ENCODE measurements at places on chromosomes 3 and 15. TPM values are rescaled to one million over a fixed set of nuclear protein-coding genes. Genes with fewer than 3 reads are reported as not detected.

FETUB gene
- total RNA-seq = not detected

GRCh38 chr15:31442699-31443111 is 116.1 kb downstream of the KLF13 start:
- peaks cover 40% of the 10 kb centered on the region for H3K4me1 ChIP-seq
- H3K4me3 ChIP-seq = peak overlapping the region; percentile 81
- H3K27ac ChIP-seq = peak overlapping the region; percentile 2
- H3K27me3 ChIP-seq = no peaks in the 10 kb centered on the region

C3orf85 gene
- not detected for total RNA-seq

- H3K27ac ChIP-seq = no peak overlapping the region
- peaks cover 6% of the 10 kb centered on the region for H3K27me3 ChIP-seq
- DNase-seq = no peak
- H3K4me1 ChIP-seq = peaks cover 2% of the 10 kb centered on the region
These were observed 40.2 kb upstream of the SLC6A11 start for GRCh38 chr3:10775828-10776227.

ARGFX gene
- total RNA-seq = not detected

DNA sequence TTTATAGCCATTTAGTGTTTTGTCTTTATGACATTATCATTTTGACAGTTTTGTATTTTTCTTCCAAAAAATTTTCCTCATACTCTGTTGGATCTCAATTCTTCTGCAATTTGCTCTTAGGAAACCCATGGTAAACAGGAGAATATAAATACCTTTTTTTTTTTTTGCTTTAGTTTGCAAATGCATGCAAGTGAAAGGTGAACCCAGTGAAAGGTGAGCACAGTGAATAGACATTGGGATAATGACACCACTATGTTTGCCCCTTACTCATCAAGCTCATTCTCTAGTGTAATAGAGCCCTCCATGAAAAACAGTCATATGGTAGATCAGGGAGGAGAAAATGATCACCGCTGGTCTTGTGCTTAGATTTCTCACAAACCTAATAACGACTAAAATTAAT is 59.0 kb upstream of the TRPC1 start:
- no peak for DNase-seq
- no peaks in the 10 kb centered on the region for H3K36me3 ChIP-seq
- no peak overlapping the region for H3K27ac ChIP-seq
- H3K4me1 ChIP-seq = no peaks in the 10 kb centered on the region
- H3K4me3 ChIP-seq = no peak overlapping the region

DNA sequence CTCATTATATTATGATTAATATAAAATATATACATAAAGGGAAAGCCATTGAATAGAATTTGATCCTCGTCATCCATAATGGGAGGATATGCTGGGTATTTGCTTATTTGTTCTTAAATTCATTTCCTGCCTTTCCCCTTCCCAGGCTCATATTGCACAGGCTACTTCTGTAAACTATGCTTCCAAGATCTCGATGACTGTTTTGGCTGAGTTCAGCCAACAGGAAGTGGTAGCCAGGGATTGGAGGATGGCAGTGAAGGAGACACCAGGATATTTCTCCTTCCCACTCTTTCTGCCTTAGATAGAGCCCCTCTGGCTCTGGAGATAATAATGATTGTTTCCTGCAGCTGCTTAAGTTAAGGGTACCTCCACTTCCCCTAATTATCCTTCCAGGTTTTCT is 44.3 kb upstream of the DYNC1LI1 start:
- peaks cover 7% of the 10 kb centered on the region for H3K27me3 ChIP-seq
- no peaks in the 10 kb centered on the region for H3K4me1 ChIP-seq
- no peak overlapping the region for H3K27ac ChIP-seq
- H3K4me3 ChIP-seq = no peak overlapping the region

GRCh38 chr15:77854980-77855379 is 222.3 kb upstream of the LINGO1 start:
- H3K4me3 ChIP-seq = no peak overlapping the region
- peaks cover 11% of the 10 kb centered on the region for H3K27me3 ChIP-seq
- H3K27ac ChIP-seq = no peak overlapping the region
- no peaks in the 10 kb centered on the region for H3K4me1 ChIP-seq
- DNase-seq = no peak

ZKSCAN7 gene
- 10.5 TPM for total RNA-seq

GRCh38 chr3:16101295-16102186 is 72.9 kb upstream of the GALNT15 start:
- H3K27me3 ChIP-seq = peaks cover 3% of the 10 kb centered on the region
- no peak for DNase-seq

GATM gene
- 5.3 TPM for total RNA-seq

DNA sequence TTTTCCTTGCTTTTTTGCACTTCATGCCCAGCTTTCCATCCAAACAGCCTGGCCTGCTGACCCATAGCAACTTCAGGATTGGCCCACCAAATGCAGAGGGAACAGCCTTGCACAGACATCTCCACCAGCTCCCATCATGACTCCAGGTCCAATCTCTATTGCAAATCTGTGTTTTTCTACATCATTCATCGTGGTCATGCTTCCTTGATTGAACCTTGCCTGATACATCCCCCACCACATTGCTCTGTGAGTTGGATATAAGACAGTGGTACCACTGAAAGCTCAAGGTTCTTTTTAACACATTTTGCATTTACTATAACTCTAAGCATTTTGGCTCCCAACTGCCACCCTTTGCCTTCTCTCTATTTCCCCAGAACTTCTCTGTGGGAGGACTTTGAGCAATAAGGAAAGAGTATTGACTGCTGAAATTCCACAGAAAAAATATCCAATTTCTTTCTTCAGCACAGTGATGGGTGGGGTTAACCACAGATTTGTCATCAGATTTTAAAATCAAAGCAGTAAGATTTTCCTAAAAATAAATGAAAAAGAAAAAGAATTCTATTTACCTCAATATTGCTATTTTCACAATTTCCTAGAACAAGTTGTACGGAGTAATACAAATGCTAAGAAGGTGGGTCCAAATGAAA is 114.6 kb upstream of the GALNT15 start:
- peaks cover 4% of the 10 kb centered on the region for H3K4me1 ChIP-seq
- no peak for DNase-seq
- H3K27ac ChIP-seq = no peak overlapping the region
- H3K36me3 ChIP-seq = no peaks in the 10 kb centered on the region
- H3K4me3 ChIP-seq = no peak overlapping the region

- no peak overlapping the region for H3K4me3 ChIP-seq
- no peaks in the 10 kb centered on the region for H3K36me3 ChIP-seq
These were observed 42.4 kb upstream of the ETV5 start for GRCh38 chr3:186151077-186151971.

- H3K4me3 ChIP-seq = no peak overlapping the region
- no peak for DNase-seq
- H3K4me1 ChIP-seq = peaks cover 6% of the 10 kb centered on the region
- no peaks in the 10 kb centered on the region for H3K27me3 ChIP-seq
- no peak overlapping the region for H3K27ac ChIP-seq
These were observed 11.8 kb downstream of the PARP15 start for GRCh38 chr3:122589297-122589696.

GRCh38 chr3:65170390-65171042 is 482.7 kb upstream of the ADAMTS9 start:
- H3K27me3 ChIP-seq = no peaks in the 10 kb centered on the region
- no peak for DNase-seq
- no peak overlapping the region for H3K27ac ChIP-seq
- H3K4me3 ChIP-seq = no peak overlapping the region

LRRN1 gene
- total RNA-seq = 6.9 TPM

DNA sequence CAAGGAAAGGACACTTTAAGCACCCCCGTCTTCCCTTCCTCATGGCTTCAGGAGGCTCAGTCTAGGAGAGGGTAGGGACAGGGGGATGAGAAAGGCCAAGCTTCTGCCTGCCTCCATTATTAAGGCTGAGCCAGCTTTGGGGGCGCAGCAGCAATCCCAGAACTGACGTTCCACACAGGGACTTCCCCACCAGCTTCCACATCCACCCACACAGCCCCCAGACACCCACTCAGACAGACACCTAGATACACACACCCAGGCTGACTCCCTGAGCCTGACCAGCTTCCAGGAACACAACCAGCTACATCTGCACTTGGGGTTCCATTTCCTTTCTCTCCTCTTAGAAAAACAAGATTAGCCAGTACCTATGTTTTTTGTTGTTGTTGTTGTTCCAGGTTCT is 4.7 kb downstream of the HCN4 start:
- H3K36me3 ChIP-seq = no peaks in the 10 kb centered on the region
- no peaks in the 10 kb centered on the region for H3K4me1 ChIP-seq
- peaks cover 46% of the 10 kb centered on the region for H3K27me3 ChIP-seq
- no peak overlapping the region for H3K4me3 ChIP-seq
- H3K27ac ChIP-seq = no peak overlapping the region

- H3K27ac ChIP-seq = no peak overlapping the region
- H3K27me3 ChIP-seq = peaks cover 12% of the 10 kb centered on the region
- no peaks in the 10 kb centered on the region for H3K36me3 ChIP-seq
- H3K4me3 ChIP-seq = no peak overlapping the region
- peak; percentile 73 for DNase-seq
These were observed 43.1 kb upstream of the TOPAZ1 start for GRCh38 chr3:44198284-44199269.

GRCh38 chr3:11088831-11089230 is 65.5 kb upstream of the HRH1 start:
- no peak overlapping the region for H3K4me3 ChIP-seq
- no peaks in the 10 kb centered on the region for H3K36me3 ChIP-seq
- no peak overlapping the region for H3K27ac ChIP-seq
- H3K4me1 ChIP-seq = no peaks in the 10 kb centered on the region
- no peak for DNase-seq

DNA sequence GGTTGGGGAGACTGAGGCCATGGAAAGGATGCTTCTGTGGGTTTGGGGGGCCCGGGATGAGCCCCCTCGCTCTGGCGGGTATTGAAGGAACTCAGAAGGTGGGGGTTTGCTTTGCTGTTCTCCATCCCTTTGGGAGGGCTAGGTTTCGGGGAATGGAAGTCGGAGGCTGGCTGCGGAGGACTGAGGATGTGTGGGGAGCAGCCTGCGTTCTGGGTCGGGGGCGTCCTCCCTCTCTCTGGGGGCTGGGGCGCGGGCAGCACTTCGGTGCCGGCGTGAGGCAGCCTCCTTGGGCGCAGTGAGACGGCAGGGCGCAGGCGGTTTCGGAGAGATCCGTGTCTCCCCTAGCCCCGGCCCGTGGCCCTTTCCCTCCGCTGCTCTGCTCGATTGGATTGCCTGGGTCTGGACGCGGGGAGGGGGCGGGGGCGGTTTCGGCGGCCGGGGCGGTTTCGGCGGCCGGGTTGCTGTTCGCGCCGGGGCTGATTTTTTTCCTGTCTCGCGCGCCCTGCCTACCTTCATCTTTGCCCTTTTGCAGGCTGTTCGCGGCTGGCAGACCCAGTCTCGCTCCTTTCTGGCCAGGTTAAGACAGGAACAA is 1.4 kb downstream of the PTPRG start:
- peaks cover 9% of the 10 kb centered on the region for H3K36me3 ChIP-seq
- peaks cover 16% of the 10 kb centered on the region for H3K4me1 ChIP-seq

WDR48 gene
- total RNA-seq = 70.8 TPM

- no peak for DNase-seq
- H3K27ac ChIP-seq = no peak overlapping the region
- H3K4me1 ChIP-seq = no peaks in the 10 kb centered on the region
- H3K27me3 ChIP-seq = no peaks in the 10 kb centered on the region
- no peak overlapping the region for H3K4me3 ChIP-seq
- H3K36me3 ChIP-seq = peaks cover 2% of the 10 kb centered on the region
These were observed 660.8 kb upstream of the SGO1 start for GRCh38 chr3:20846832-20847231.

DNA sequence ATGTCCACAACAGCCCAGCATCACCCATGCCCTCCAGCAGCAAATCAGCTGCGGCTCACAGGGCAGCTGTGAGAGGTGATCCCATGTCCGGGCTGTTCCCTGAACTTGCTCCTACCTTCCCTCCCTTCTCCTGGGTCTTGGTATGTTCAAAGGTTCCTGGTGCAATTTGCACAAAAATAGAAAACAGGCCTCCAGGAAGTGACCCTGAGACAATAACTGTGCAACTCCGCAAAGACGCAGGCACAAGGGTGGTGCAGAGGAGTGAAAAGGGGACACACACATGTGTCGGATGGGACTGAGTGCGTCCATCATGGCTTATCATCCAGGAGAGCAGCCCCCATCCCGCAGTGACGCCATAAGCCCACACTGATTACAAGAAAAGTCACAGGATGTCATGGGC is 16.3 kb downstream of the PLXND1 start:
- no peak overlapping the region for H3K27ac ChIP-seq
- no peaks in the 10 kb centered on the region for H3K36me3 ChIP-seq
- peaks cover 30% of the 10 kb centered on the region for H3K4me1 ChIP-seq
- no peak overlapping the region for H3K4me3 ChIP-seq

- H3K36me3 ChIP-seq = peaks cover 12% of the 10 kb centered on the region
- H3K27ac ChIP-seq = no peak overlapping the region
- no peak for DNase-seq
- H3K27me3 ChIP-seq = no peaks in the 10 kb centered on the region
- H3K4me3 ChIP-seq = no peak overlapping the region
- peaks cover 6% of the 10 kb centered on the region for H3K4me1 ChIP-seq
These were observed 235.3 kb upstream of the ST8SIA2 start for GRCh38 chr15:92158426-92158825.

HACL1 gene
- 41.5 TPM for total RNA-seq

DNA sequence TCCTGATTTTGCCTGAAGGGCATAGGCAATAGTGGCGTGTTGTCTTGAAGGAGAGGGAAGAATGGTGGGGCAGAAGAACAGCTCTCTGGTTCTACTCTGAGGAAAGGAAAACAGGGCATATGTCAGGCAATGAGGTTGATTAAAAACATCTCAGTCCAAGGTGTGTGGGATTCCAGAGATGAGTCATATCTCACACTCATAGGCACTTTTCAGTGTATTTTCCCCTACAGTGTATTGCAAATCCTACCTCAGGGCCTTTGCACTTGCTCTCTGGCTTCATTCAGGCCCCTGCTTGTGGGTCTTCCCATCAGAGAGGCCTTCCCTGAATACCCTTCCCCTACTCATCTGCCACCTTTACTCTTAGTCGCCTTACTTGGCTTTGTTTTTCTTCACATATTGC is 107.8 kb downstream of the SLCO3A1 start:
- H3K27ac ChIP-seq = peak overlapping the region; percentile 24
- H3K36me3 ChIP-seq = peaks cover 9% of the 10 kb centered on the region
- DNase-seq = no peak
- H3K4me1 ChIP-seq = peaks cover 27% of the 10 kb centered on the region

GRCh38 chr3:177051411-177051810 is 145.9 kb downstream of the TBL1XR1 start:
- peak overlapping the region; percentile 44 for H3K27ac ChIP-seq
- H3K36me3 ChIP-seq = peaks cover 54% of the 10 kb centered on the region
- no peaks in the 10 kb centered on the region for H3K27me3 ChIP-seq
- H3K4me3 ChIP-seq = no peak overlapping the region
